ENCODE measurements at places on chromosomes 5 and 9. TPM values are rescaled to one million over a fixed set of nuclear protein-coding genes. Genes with fewer than 3 reads are reported as not detected.
A peak's percentile ranks its signal among the peaks of the same experiment; 100 is the strongest.

EXOSC3 gene
- total RNA-seq: 108 TPM

- no peak for DNase-seq
Measured at GRCh38 chr5:16431490-16431889, 34.1 kb downstream of the ZNF622 start.

GRCh38 chr9:129140397-129141065 lies 29.3 kb downstream of the PTPA start:
- peak; percentile 65 for DNase-seq

DNA sequence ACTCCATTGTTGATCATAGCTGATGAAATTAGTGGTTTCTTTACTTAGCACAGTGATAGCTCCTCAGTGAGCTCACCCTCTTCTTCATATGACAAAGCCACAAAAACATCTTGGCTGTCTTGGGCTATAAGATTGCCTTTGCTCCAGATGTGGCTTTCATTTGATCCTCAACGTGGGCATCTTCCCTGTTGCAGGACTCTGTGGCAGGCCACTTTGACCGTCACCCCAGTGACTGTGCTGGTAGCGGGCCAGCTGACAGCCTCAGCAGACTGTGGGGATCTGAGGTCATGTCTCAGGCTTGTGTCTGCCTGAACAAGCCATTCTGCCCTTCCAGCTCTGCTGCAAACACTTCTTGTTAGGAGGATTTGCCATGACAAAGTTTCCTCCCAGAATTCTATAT lies 422.2 kb downstream of the NR2F1-AS1 start:
- DNase-seq: peak; percentile 72

GRCh38 chr5:124764992-124765611 lies 18.7 kb upstream of the ZNF608 start:
- no peak for DNase-seq

DNA sequence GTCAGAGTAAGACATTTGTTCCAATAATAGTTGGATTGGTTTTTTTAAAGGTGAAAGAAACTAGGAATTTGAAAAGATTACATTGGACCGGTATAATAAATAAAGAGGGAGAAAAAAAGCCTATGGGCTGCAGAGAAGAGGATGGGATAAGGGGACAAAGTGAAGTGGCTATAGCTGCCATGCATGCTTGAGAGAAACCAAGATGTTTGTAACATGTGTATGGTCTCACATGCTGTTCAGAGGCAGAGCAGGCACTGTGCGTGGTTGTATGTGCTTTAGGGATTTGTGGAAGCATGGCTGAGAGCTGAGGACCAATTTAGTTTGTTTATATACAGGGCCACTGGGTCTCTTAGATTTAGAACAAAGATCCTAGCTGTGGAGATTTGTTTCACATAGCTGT lies 32.7 kb downstream of the LNPEP start:
- peak; percentile 23 for DNase-seq

GCNT4 gene
- total RNA-seq: 0.79 TPM

- DNase-seq: no peak
Measured at GRCh38 chr9:133600739-133601138, 8.4 kb downstream of the FAM163B start.

- DNase-seq: peak; percentile 21
Measured at GRCh38 chr9:87282538-87282937, 215.1 kb upstream of the DAPK1 start.
